ENCODE measurements at places on chromosomes 4 and X.

DNA sequence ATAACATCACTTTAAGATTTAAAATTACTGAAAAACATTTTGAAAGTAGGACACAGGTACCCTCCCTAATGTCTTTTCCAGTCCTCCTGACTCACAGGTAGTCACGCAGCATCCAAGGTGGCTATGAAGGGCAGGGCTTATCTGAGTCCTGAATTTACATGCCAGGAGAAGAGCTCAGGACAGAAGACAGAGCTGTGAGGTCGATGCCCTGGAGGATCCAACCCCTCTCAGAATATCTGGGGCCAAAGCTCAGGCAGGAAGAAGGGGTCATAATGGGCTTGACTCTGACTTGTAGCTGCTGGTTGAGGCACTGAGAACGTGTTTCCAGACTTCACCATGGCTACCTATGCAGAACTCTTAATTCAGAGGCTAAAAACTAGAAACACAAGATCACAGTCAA is 177.5 kb downstream of the AASDH start:
- no peak for DNase-seq

DNA sequence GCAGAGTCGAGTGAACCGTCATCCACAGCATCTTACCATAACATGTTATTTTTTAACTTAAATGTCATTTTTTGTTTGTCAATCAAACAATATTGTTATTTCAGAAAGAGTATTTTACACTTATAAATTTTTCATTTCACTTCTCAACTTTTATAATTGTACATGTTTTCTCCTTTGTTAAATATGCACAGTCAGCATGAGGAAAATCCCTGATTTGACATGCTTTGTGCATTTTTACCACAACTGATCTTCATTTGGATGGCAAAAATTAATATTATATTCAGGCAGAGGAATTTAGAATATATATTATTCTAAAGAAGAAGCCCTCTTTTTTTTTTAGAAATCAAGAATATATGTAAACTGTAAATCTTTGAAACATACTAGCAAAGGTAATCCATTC is 958.0 kb upstream of the PCDH7 start:
- DNase-seq: no peak

DNA sequence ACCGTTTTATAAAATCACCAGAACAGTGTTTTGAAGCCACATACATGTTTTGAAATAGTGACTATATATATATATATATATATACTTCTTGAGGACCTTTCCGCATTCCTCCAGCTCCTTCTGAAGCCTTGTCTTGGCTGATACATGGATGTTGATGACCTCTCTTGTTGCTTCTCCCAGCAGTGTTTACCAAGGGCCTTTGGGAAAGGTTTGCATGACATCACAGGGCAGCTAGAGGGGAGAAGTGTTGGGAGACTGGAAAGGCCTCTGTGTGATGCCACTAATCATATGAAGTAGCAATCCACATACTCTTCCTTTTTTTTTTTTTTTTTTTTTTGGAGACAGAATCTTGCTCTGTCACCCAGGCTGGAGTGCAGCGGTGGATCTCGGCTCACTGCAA is 22.5 kb downstream of the WDR44 start:
- DNase-seq: no peak

- no peak for DNase-seq
Measured at GRCh38 chr4:112847781-112848180, 201.7 kb upstream of the ANK2 start.

DNA sequence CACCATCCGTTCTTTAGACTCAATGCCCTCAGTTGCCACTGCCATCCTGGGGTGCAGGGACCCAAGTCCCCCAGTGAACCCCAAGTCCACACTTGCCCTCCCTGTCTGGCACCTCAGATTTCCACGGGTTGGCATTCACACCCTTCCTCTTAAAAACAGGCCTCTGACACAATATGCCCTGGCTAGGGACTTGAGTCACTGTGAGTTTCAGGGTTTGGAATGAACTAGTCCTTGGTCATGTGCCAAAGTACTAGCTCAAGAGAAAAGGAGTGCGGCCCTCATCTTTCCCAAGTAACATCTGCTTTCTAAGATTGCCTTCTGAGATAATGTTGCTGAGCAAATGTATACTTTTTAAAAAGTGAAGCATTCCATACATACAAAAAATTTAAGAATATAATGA is 134.0 kb downstream of the MID1 start:
- DNase-seq: no peak

- no peak for DNase-seq
Measured at GRCh38 chr4:8278421-8279287, 9.1 kb downstream of the HTRA3 start.

DNA sequence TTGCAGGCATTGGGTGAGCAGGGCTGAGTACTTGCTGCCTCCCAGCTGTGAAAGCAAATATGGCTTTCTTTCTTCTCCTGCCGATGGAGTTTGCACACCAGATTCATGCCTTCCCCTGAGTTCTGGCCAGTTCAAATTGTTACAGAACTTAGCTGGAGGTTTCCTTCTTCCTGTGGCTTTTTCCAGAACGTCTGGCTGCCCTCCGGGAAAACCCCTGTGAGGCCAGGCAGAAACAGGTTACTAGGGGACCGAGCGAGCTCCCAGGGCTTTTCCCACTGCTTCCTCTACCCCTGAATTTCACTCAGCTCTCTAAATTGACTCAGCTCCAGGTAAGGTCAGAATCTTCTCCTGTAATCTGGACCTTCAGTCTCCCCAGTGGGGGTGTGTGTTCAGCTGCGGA is 482.4 kb downstream of the C4orf33 start:
- no peak for DNase-seq

DNA sequence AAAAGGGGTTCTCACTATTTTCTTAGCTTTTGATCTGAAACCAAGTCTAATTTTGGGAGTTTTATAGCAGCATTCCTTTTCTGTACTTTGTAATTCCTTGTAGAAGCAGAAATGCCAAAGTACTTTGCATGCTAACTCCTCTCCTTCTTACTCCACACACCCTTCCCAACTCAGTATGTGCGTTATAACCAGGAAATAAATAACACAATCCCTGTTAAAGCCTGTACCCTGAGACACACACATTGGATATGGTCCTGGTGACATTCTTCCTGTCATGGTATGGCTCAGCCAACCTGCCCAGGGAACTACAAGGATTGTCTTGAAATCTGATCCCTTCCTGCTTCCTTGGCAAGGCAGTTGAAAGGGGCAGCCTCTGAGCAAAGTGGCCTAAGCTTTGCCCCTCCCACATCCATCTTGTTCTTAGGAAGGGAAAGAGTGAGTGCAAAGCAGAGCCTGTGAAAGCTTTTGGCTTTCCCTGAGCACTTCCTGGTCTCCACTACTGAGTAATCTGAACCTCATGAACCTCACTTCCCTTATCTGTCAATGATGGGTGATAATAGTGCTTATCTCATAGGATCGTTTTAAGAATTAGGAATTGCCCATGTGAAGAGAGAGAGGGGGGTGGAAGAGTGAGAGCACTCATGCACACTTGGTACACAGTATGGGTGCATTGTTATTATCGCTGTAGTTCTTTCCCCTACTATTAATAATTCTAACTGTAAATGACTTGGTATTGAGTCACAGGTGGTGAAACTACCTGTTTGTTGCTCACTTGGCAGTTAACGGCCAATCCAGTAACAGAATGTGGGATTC is 109.3 kb downstream of the AFF2 start:
- no peak for DNase-seq

DNA sequence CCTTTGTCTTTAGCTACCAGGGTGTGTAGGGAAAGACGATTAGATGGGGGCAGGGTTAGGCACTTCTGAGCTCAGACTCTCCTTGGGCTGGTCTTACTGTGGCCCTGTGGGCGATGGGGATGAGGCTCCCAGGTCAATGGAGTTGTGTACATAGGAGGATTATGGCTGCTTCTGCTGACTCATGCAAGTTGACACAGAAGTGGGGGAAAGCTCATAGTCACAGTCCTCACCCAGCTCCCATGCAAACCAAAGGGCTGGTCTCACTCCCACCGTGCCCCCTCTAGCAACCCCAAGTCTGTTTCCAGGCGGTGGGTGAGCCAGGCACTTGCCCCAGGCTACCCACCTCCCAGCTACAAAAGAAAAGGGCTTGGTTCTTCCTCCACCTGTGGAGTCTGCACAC is 24.4 kb upstream of the VSIG4 start:
- DNase-seq: no peak

- no peak for DNase-seq
Measured at GRCh38 chrX:50812995-50813842, 775 bp downstream of the SHROOM4 start.

DNA sequence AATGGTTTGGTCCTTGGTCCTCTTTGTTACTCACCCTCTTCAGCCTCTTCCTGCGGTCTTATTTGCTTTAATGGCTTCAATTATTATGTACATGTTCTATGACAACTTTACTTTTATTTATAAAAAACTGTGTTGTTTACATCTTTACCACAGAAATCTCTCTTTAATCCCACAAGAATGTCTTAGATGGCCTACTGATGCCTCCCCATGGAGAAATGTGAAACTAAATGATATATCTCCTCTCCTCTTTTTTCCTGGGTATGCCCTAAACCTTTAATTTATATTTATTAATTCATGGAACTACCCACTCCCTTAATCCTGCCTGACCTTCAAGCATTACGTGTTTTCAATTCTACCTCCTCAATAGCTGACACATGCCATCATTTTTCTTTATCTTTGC is 573.2 kb downstream of the CENPC start:
- no peak for DNase-seq

DNA sequence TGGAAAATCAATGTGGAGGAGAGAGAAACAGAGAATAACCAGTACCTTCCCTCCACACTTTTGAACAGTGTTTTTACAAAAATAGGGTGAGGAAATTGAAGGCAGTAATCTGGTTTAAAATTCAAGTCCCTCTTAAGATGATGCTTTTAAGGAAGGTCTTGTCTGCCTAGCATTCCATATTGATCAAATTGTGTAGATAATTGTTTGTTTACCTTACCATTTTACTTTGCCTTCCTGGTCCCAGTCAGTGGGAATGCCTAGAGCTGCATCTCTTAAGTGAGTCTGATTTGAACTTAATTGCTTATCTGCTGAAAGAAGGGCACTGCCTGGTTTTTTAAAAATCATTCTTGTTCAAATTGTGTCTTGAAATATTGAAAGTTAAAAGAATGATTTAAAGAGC is 14.4 kb upstream of the MAOA start:
- DNase-seq: no peak

- no peak for DNase-seq
Measured at GRCh38 chr4:3397128-3397527, 44.6 kb upstream of the HGFAC start.

- no peak for DNase-seq
Measured at GRCh38 chr4:125728568-125728967, 413.8 kb downstream of the FAT4 start.

GRCh38 chr4:183823434-183823833 is 81.7 kb upstream of the STOX2 start:
- DNase-seq: no peak

- no peak for DNase-seq
Measured at GRCh38 chr4:22554670-22555069, 38.8 kb upstream of the ADGRA3 start.

- DNase-seq: no peak
Measured at GRCh38 chrX:24276015-24276414, 37.9 kb downstream of the SUPT20HL2 start.

DNA sequence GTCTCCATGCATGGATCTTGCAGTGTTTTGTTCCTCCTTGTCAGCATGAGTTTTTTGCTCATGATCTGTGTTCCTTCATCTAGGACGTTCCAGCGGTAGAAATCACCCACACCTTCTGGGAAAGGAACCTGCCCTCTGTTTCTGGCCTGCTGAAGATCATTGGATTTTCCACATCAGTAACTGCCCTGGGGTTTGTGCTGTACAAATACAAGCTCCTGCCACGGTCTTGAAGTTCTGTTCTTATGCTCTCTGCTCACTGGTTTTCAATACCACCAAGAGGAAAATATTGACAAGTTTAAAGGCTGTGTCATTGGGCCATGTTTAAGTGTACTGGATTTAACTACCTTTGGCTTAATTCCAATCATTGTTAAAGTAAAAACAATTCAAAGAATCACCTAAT is 88.2 kb downstream of the MAOA start:
- no peak for DNase-seq

GRCh38 chrX:47992095-47992380 is 11.8 kb downstream of the ZNF182 start:
- DNase-seq: no peak

GRCh38 chr4:2408401-2408958 is 10.0 kb downstream of the ZFYVE28 start:
- DNase-seq: no peak
